Peyer's patch (tissue), 4 donors: ENCODE measurements at places on chromosomes 5 and 9. TPM values are rescaled to one million over a fixed set of nuclear protein-coding genes. Genes with fewer than 3 reads are reported as not detected.

GRCh38 chr5:174482607-174483024 is 241.8 kb upstream of the MSX2 start:
- H3K27ac ChIP-seq: no peak overlapping the region
- H3K36me3 ChIP-seq: no peaks in the 10 kb centered on the region

GRCh38 chr9:108234811-108235210 is 621.0 kb downstream of the ACTL7B start:
- H3K4me1 ChIP-seq: no peaks in the 10 kb centered on the region
- no peak overlapping the region for H3K4me3 ChIP-seq
- no peak for DNase-seq
- no peaks in the 10 kb centered on the region for H3K27me3 ChIP-seq
- no peaks in the 10 kb centered on the region for H3K36me3 ChIP-seq

GRCh38 chr5:14706615-14707021 is 42.1 kb downstream of the OTULIN start:
- no peak for DNase-seq
- no peaks in the 10 kb centered on the region for H3K27me3 ChIP-seq
- no peaks in the 10 kb centered on the region for H3K36me3 ChIP-seq
- no peaks in the 10 kb centered on the region for H3K4me1 ChIP-seq
- no peak overlapping the region for H3K4me3 ChIP-seq

GRCh38 chr9:227860-228259 is 13.2 kb downstream of the DOCK8 start:
- no peak overlapping the region for H3K27ac ChIP-seq
- H3K36me3 ChIP-seq: no peaks in the 10 kb centered on the region
- H3K4me3 ChIP-seq: no peak overlapping the region
- no peak for DNase-seq
- H3K27me3 ChIP-seq: no peaks in the 10 kb centered on the region

The TENT4A gene
- 42.4 TPM for total RNA-seq

- no peaks in the 10 kb centered on the region for H3K4me1 ChIP-seq
- no peak for DNase-seq
- H3K27ac ChIP-seq: no peak overlapping the region
Observed at GRCh38 chr9:29637471-29638237, 2064.4 kb upstream of the C9orf72 start.

- DNase-seq: no peak
- H3K4me3 ChIP-seq: no peak overlapping the region
- no peak overlapping the region for H3K27ac ChIP-seq
- peaks cover 51% of the 10 kb centered on the region for H3K4me1 ChIP-seq
Observed at GRCh38 chr9:27472195-27472594, 51.9 kb upstream of the IFNK start.

The COL27A1 gene
- 23.1 TPM for total RNA-seq

The AGPAT2 gene
- total RNA-seq: 544 TPM

The ABCA1 gene
- total RNA-seq: 24.9 TPM
